Stimulated activated CD4-positive, alpha-beta T cell treated with anti-CD3 and anti-CD28 coated beads, Interleukin-15, amount 100 ng/mL, for 24 hours (primary cell): ENCODE measurements at places on chromosomes 7 and 10.
A peak's percentile ranks its signal among the peaks of the same experiment; 100 is the strongest.

- no peak for DNase-seq
Observed at GRCh38 chr7:134926396-134926795, 59.9 kb upstream of the AGBL3 start.

DNA sequence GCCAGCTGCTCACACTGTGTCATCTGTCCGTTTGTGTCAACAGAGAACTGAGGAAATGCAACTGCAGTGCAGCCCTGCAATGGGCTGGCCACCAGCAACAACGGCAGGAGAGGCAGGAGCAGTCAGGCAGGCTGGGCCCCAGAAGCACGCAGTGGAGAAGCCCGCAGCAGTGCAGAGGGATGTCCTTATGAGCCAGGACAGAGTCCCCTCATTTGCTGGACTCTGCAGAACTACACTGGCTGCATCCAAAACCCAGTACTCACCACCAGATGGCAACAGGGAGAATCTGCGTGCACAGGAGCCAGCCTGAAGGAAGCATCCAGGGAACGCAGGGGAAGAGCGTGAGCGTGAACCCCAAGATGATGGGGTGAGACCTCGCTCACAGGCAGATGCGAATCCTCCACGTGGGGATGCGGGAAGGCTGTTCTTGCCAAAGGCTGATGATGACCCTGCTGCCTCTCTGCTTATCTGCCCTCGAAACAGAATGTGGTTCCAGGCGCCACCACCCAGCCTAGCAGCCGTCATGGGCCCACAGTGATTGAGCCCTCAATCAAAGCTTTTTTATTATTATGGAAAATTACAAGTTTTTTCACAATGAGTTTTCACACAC, 232.1 kb downstream of the PTPRN2 start:
- DNase-seq = no peak

DNA sequence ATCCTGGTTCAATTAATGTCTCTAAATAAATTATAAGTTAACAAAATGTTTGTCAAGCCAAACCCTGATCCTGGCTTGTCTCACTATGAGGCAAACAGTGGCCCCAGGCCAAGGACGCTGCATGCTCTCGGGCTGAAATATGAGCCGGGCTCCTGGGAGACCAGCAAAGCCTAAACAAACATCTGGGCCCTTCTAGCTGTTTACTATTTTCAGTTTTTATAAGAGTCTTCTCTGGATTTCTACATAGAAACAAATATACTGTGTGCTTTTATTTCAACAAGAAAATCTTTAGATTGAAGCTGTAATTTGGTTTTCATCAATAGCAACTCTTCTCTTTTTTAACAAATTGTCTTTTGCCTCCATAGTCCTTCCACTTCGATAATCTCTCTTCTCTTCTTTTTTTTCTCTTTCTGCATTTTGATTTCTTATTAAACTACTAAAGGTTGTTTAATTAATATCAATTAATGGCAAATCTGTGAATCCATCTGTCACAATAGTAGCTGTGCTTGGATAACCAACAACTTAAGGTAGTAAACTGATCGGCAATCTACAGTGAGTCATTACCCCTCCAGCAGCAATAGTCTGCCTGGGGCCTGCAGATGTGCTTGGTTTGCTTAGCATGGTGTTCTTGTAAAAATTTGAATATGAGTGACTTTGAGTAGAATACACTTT, 83.3 kb upstream of the DNAJC1 start:
- DNase-seq = no peak

- no peak for DNase-seq
Observed at GRCh38 chr7:5586279-5586962, 162.8 kb upstream of the TNRC18 start.

DNA sequence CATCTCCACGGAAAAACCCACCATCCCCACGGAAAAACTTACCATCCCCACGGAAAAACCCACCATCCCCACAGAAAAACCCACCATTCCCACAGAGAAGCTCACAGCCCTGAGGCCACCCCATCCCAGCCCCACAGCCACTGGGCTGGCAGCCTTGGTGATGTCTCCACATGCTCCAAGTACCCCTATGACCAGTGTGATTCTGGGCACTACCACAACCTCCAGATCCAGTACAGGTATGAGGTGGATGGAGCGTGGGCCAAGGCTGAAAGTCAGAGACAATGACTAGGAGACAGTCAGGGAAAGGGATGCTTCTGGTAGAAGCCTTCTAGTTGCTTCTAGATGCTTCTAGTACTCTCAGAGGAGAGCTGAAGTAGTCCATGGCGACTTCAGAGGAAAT, 19.6 kb downstream of the ZAN start:
- DNase-seq = peak; percentile 11

GRCh38 chr7:6179620-6180343, 92.6 kb downstream of the CYTH3 start:
- no peak for DNase-seq

DNA sequence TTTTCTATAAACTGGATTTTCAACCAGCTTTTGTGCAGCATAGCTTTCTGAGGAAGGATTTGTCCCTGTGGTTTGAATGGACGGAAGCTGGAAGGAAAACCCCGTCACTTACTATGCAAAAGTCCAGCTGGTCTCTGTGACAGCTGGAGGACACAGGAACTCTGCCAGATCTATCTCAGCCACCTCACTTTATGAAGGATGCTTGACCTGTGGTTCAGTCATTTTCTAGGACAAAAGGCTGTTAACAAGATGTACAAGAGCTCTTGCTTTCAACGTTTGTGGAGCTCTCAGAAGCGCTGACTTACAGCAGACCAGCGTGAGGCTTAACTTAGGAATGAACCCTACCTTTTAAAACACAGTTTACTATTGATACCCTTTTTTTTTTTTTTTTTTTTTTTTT, 90.8 kb downstream of the CREM start:
- DNase-seq = no peak

GRCh38 chr10:84267503-84268126, 22.8 kb downstream of the RGR start:
- peak; percentile 88 for DNase-seq

- no peak for DNase-seq
Observed at GRCh38 chr7:128100949-128101713, 69.9 kb upstream of the LRRC4 start.

DNA sequence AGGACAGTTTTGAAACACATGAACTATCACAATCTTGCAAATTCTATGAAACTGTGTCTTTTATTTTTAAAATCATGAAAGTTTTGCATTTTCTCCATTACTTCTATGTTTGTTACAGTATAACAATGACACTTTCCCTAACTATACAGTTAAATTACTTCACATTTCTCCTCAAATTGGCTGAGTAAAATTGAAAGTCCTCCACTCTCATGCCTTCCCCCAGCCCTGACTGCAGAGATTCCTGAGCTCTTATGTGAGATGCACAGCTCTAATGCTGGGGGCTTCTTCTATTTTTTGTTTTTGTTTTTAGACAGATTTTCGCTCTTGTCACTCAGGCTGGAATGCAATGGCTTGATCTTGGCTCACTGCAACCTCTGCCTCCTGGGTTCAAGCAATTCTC, 22.7 kb upstream of the MAP3K8 start:
- no peak for DNase-seq

- DNase-seq = no peak
Observed at GRCh38 chr10:35579726-35580422, 25.3 kb upstream of the GJD4 start.

DNA sequence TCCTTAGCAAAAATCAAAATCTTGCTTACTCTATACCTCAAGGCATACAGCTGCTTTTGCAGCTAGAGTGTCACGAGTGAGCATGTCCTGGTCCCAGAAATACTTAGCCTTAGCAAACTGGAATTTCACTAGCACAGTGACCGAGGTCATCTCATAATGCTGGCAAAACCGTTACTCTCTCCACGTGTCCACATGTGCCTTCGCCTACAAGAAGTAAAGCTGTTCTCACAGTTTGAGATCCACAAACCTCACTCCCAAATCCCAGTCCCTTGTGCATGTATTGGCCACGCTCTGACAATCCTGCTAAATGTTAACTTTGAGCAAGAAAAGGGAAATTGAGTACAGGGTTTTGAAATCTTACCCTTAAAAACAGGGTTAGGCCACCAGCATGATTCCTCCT, 111.0 kb upstream of the PLXDC2 start:
- no peak for DNase-seq

GRCh38 chr10:43680035-43680434, 31.4 kb upstream of the ZNF32 start:
- no peak for DNase-seq

DNA sequence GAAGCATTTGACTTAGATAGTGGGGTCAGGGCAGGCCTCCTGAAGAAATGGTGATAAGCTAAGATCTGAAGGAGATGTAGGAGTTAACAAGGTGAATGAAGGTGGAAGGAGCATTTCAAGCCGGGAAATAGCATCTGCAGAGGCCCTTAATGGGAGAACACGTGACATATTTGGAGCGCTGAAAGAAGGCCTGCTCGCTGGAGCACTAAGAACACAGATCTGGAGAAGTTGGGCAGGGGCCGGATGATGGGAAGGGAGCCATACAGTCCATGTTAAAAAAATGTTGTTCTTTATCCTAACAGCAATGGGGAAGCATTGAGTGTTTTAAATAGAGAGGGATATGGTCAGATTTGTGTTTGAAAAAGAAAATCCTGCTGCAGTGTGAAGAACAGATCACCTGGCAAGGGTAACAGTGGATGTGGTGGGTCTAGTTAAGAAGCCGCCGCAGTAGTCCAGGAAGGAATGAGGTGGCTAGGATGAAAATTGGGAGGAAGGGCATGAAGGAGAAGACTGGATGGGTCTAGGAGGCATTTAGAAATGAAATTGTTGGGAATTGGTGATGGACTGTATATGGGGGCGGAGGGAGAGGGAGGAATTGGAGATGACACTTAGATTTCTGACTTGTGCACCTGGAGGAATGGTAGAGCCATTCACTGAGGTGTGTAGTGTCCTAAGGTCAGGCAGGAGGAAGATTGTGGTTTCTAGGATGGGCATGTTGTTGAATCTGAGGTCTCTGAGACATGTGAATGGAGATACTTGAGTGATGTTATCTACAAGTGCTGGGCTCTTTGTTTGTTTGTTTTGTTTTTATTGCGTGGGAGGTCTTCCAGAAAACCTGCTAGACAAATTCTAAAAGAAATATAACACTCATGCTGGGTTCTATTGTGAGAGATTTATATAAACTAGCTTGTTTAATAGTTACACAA, 58.4 kb downstream of the MET start:
- DNase-seq = no peak

DNA sequence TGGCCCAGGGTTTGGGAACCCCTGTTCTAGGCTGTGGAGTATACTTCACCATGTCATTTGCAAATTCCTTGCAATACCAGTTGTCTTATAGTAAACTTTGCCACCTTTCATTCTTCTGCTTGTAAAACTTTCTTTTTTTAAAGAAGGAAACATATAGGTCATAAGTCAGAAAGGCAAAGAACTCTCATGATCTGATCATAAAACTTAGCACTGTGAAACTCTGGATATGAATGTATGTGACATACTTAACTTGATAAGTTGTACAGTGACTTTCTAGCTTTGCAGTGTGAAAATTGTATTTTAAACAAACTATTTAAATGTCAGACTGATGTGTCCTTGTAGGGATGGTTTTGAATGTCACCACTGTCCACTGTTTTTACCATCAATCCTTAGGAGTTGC, 31.0 kb upstream of the SAMD9L start:
- no peak for DNase-seq

DNA sequence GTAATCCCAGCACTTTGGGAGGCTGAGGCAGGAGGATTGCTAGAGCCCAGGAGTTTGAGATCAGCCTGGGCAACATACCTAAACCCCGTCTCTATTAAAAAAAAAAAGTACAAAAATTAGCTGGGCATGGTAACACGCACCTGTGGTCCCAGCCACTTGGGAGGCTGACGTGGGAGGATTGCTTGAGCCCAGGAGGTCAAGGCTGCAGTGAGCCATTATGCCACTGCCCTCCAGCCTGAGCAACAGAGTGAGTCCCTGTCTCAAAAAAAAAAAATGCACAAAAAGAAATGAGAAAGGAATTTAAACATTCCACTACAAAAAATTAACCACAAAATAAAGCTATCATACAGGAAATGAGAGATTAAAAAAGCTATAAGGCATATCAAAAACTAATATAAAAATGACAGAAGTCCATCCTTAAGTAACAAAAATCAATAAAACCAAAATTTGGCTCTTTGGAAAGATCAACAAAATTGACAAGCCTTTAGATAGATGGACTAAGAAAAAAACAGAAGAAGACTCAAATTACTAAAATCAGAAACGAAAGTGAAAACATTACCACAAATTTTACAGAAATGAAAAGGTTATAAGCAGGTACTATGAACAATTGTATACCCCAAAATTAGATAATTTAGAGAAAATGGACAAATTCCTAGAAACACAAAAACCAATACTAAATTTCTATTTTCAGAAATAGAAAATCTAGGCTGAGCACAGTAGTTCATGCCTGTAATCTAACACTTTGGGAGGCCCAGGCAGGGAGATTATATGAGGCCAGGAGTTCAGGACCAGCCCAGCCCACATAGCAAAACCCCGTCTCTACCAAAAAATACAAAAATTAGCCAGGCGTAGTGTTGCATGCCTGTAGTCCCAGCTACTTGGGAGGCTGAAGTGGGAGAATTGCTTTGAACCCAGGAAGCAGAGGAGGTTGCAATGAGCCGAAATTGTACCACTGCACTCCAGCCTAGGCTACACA, 42.4 kb upstream of the NANOS1 start:
- no peak for DNase-seq

DNA sequence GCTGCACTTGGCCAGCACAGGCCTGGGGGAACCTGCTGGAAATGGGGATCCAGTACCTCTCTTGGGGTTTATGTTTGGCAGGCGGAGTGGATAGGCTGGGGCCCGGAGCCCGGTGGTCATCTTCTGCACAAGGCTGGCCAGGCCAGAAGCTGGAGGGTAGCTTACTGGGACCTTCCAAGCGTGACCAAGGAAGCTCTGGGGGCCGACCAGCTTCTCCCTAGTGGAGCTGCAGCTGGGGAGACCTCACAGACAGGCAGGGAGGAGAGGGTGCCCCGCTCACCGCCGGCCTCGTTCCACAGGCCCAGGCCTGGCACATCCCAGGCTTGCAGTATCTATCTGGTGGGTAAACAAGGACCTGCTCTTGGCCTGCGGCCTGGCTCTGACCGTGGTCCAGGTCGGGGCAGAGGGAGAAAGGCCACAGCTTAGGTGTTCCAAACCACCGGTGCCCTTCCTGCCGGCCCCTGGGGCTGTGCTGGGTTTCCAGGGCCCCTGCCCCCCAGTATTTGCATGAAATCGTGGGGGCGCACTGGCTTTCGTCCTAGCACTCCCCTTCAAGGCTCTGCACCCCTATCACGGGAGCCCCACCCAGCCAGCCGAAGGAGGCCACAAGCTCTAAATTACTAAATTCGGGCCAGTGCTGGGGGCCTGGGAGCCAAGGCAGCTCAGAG, 1.5 kb upstream of the ELFN1 start:
- no peak for DNase-seq

DNA sequence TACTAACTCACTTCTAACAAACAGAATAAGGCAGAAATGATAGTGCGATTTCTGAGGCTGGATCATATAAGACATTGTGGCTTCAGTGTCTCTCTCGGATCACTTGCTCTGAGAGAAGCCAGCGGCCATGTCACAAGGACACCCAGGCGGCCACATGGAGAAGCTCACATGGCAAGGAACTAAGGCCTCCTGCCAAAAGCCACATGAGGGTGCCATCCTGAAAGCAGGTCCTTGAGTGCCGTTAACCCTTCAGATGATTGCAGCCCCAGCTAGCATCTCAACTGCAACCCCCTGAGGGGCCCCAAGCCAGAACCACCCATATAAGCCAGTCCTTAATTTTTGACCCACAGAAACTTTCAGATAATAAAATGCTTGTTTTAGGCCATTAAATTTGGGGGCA, 6.9 kb upstream of the VDAC2 start:
- no peak for DNase-seq
